ENCODE measurements at places on chromosomes 7 and 10.
A peak's percentile ranks its signal among the peaks of the same experiment; 100 is the strongest.

DNA sequence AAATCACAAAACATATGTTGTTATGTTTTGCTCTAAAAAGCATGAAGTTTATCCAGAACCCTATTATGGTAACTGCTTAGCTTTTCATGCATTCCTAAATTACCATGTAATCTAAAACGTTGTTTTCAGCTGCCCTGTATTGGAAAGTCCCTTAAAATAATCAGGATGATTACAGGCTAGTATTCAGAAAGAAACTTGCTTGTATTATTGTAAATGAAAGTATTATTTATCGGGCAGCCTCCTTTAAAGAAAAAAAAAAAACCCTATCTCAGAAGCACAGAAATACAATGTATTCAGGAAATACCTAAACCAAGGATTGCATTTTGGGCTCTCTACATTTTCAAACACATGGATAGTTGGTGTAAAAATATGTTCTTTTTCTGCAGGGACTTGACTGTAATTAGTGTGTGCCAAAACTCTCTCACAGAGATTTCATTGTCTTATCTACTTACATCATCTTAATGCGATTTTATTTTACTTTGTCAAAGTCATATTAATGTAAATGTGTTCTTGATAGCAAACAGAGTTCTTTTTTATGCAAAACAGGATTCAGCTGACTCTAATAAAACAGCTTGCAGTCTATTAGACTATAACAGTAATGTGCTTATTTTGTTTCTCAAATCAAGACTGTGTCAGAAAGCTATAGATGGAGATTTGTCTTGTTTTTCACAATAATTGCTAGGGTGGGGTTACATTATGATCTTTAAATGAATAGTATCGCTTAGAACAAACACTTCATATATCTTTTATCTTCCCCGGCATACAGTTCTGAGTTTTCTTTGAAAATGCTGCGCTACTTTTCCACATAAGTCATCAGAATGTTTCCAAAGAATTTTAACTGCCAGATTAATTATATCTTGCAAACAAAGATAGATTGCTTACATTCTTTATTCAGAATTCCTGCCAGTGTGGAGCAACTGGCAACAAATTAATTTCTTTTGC, 65.3 kb upstream of the ARID5B start:
- DNase-seq: no peak

GRCh38 chr7:378041-378420, 88.1 kb downstream of the FOXL3 start:
- no peak for DNase-seq

DNA sequence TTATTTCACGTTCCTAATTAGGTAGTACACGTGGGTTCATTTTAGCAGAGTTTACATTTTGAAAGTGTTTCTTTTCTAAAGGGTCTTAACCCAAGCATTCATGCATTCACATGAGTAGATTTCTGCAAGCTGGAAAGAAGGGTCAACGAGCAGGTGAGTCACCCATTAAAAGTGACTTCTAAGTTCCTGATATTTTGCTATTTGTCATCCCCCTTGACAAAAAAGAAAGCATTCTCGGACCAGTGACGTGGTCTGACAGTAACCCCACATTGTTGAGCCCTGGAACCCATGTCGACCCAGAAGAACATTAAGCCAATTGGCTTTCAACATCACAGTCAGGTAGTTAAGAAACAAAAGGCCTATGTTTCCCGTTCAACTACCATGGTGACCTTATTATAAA, 49.6 kb downstream of the ABCB5 start:
- DNase-seq: no peak

DNA sequence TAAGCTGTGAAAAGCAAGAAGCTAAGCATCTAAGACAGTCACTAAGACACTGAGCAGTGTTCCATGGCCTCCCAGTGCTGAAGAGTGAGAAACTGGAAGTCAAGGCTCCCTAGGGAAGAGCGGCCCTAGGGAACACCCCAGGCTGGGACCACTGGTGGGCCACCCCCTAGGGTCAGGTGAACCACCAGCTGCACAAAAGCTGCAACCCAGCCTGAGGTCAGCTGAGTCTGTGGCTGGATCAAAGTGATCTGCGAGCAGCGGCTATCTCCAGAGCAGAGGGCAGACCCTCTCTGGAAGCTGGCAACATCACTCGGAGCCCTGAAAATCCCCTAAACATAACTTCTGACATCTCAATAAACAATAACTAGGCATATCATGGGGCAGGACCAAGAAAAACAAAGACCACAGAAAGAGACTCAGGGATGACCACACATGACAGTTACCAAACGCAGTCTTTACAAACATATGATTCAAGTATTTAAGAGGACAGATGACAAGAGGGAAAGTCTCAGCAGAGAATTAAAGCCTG, 125.8 kb downstream of the DLG5 start:
- no peak for DNase-seq

GRCh38 chr7:151807846-151808245, 69.1 kb downstream of the PRKAG2 start:
- DNase-seq: no peak

DNA sequence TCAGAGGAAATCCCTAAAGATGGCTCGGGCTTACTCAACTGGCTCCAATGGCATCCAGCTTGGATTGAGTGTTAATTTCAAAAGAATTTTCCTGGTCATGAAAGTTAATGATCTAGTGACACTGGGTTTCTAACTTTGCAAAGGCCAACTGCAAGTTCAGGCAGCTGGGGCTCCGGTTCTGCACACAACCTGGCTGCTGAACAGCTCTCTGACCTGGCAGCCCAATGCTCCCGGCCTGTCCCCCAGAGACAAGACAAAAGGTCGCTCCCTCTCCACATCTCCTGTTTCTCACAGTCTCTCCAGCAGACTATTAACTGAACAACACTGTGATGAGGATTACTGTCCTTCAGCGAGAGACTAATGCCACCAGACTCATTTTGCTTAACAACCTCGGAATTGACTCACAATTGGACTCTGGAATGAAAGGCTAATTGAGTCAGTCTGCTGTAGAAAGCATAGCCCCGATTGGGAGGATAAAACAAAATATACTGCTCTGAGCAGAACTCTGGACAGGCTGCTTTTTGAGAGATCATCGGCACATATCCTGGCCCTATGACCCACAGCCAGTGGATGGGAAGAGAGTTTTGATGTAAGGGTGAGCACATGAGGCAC, 174.5 kb downstream of the GFRA1 start:
- no peak for DNase-seq

DNA sequence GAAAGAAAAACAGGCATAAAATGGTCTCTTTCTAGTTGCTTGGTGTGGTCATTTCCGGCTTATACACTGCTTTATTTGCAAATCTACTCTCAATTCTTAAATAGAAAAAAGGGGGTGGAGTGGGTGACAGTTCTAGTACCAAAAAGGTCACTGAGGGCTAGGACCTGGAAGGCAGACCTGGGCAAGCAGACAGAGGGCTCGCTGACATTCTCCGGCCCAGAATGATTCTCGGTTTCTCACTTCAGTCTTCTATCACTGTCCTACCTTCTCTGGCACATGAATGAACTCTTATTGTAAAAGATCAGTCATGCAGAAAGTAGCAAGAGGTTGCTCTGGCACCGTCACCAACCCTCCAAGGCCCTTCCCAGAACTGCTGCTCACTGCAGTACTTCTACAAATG, 54.0 kb downstream of the MALSU1 start:
- no peak for DNase-seq

- no peak for DNase-seq
Observed at GRCh38 chr10:77308084-77308732, 329.4 kb downstream of the KCNMA1 start.

DNA sequence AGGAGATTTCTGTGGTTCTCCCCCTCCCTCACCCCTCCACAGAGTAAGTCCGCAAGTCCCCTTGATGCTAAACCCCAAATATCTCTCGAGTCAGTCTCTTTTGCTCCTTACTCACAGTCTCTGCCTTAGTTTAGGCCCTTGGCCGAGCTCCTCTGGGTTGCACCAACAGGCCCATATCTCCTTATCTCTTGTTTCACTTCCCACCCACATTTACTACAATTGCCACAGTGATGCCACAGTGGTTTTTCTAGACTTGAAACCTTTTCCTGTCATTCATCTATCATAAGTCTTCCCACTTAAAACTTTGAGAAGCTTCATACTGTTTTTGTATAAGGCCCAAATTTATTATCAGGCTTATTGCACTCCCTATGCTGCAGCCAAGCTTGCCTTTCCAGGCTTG, 23.4 kb upstream of the NME8 start:
- DNase-seq: peak; percentile 10

GRCh38 chr7:86942995-86943394, 116.5 kb downstream of the ELAPOR2 start:
- DNase-seq: no peak

DNA sequence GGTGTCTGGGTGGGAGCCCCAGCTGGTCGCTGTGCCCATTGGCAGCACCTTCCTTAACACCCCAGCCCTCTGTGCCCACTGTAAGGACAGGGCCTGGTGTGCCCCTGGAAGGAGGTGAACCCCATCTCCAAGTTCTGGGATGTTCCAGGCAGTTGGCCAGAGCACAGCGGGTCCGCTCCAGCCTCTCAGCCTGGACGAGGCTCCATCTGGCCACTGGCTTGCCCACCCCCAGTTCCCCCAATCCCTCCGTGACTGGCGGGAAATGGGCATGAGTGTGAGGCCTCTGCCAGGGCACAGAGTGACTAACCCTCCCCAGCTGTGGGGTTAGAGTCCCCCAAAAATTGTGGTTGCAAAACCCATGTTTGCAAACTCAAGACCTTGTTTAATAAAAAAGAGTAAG, 15.6 kb downstream of the GRIFIN start:
- no peak for DNase-seq

DNA sequence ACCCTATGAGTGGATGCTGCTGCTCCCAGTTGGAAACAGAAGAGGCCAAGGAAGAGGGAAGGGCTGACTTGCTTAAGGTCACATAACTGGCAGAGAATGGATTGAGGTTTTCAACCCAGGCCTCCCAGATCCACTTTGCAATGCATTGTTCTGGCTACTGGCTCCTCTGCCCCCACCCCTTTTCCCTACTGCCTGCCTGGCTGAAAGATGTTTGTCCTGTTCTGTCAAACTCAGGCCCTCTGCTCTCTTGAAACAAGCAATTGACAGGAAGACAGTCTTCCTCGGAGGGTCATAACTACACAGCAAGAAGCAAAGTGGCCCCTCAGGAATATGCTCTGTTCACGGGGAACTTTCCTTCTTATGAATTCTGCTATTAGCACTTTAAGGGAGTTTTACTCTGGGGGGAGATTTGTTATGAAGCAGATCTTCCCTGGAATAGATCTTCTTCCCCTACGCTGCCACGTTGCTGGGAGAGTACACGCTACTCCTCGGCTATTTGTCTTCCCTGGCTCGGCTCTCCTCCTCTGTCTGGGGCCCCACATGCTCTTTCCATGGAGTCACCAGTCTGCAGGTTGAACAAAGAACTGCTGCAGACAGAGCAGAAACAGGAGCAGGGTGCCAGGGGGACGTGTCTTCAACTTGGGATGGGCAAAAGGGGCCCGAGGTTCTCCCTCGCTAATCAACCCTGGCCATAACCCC, 436.1 kb downstream of the TYW1 start:
- no peak for DNase-seq

Data from stimulated activated naive CD8-positive, alpha-beta T cell treated with anti-CD3 and anti-CD28 coated beads, Interleukin-15, amount 100 ng/mL, for 72 hours (primary cell).